Stimulated activated CD4-positive, alpha-beta T cell treated with anti-CD3 and anti-CD28 coated beads, Interleukin-15, amount 100 ng/mL, for 1 hour (primary cell): ENCODE measurements at places on chromosomes 16 and 17.
A peak's percentile ranks its signal among the peaks of the same experiment; 100 is the strongest.

GRCh38 chr17:31558748-31559583, 167.5 kb downstream of the RAB11FIP4 start:
- peak; percentile 52 for DNase-seq

GRCh38 chr17:75638893-75639292, 5.7 kb downstream of the SMIM5 start:
- no peak for DNase-seq

DNA sequence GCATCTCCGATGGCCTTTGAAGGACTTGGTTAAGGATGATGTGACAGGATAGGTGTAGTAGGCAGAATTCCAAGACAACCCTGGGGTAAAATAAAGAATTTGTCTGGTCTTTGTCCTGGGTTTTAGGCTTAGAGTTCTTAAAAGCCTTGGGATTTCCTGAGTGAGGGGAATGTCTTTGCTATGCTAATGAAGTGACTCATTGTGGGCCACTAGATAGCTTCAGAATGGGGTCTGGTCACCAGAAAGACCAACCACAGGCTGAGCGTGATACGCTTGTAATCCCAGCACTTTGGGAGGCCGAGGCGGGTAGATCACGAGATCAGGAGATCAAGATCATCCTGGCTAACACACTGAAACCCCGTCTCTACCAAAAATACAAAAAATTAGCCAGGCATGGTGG, 182.8 kb upstream of the TOX3 start:
- no peak for DNase-seq

GRCh38 chr17:75776386-75777295, 8.0 kb upstream of the UNK start:
- DNase-seq, result no peak

DNA sequence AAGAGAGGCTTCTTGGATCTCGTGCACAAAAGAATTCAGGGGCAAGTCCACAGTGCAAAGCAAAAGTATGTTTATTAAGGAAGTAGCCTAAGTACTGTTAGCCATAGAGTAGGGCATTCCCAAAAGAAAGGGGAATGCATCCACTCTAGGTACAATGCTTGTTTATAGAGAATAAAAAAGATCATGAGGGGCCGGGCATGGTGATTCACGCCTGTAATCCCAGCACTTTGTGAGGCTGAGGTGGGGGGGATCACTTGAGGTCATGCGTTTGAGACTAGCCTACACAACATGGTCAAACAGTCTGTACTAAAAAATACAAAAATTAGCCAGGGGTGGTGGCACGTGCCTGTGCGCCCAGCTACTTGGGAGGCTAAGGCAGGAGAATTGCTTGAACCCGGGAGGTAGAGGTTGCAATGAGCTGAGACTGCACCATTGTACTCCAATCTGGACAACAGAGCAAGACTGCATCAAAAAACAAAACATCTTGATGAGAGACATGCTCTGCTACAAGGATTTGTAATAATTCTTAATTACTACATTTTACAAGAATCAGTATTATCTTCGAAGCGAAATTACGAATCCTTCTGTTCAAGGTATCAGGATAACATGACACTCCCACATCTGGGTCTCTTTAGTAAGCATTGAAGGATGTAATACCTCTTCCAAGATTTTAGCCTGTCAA, 191.6 kb downstream of the CPPED1 start:
- DNase-seq, result no peak

DNA sequence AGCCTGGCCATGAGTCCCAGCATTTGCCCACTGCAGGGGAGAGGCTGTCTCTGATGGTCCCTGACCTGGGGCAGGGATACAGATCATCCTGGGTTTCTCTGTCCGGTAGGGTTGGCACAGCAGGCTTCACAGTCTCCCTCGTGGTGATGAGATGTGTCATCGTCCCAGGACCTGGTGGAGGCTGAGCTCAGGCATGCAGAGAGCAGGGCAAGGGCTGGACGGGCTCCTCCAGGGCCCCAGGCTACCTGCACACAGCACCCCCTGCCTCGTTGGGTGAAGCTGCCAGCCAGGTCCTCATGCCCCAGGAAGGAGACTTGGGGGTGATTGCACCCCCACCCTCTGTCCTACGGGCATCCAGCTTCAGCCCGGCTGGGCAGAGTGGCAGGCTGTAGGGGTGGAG, 155.8 kb upstream of the GSE1 start:
- no peak for DNase-seq

- no peak for DNase-seq
Measured at GRCh38 chr17:79109584-79109983, 35.0 kb downstream of the ENGASE start.

DNA sequence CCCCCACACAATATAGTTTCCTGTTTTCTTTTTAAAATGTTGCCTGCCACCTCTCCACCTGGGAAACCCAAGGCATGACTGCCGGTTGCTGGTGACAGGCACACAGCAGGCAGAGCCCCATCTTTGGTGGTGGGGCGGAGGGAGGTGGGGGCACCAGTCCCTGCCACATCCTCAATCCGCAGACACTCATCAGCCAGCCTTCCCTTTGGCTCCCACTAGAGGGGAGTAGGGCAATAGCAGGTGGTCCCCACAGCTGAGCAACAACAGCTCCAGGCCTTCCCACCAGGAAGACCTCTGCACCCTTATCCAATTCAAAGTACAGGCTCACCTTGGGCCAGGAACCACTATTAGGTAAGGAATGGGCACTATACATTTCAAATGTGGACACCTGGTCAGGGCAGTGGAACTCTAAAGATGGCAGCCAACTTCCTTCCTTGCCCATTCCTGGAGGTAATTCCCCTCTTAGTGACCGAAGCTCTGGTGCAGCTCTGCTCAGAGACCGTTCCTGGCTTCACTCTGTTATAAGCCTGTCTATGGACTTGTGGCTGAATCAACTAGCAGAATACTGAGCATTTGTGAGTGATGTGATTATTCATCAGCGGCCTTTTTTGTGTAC, 13.9 kb downstream of the RECQL5 start:
- no peak for DNase-seq

GRCh38 chr17:83080858-83081683, 1.7 kb downstream of the METRNL start:
- DNase-seq, result no peak

GRCh38 chr16:79349803-79350202, 250.7 kb downstream of the MAF start:
- no peak for DNase-seq

DNA sequence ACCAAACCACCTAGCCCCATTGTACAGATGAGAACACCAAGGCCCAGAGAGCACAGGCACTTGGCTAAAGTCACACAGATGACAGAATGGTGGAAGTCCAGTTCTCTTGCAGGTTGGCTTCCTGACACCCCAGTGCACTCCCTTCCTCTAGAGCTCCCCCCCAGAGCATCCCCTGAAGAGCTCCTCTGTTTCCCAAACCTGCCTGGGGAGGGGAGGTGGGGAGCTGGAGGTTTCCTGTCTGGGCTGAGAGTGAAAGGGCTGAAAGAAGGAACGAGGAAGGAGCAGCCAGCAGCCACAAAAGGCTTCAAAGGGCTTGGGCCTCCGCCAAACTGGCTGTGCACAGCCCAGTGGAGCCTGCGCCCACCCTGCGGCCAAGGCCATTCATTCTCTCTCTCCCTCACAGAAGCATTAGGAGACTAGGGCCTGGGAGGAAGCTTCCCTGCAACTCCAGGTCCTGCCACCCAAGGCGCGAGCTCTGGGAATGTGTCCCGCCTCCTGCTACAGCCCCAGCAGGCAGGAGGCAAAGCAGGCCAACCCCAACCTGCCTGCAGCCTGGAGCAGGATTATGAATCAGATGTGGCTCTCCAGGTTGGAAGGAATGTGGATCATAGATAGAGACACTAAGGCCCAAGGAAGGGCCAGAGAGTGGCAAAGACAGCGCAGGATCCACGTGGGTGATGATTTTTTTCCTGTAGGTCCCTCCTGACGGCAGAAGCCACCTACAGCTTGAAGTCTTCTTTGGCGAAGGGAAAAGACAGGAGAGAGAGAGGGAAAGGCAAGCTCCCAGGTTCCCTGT, 913 bp downstream of the SLC13A5 start:
- DNase-seq, result no peak

- no peak for DNase-seq
Measured at GRCh38 chr17:59361386-59361785, 29.9 kb downstream of the YPEL2 start.

DNA sequence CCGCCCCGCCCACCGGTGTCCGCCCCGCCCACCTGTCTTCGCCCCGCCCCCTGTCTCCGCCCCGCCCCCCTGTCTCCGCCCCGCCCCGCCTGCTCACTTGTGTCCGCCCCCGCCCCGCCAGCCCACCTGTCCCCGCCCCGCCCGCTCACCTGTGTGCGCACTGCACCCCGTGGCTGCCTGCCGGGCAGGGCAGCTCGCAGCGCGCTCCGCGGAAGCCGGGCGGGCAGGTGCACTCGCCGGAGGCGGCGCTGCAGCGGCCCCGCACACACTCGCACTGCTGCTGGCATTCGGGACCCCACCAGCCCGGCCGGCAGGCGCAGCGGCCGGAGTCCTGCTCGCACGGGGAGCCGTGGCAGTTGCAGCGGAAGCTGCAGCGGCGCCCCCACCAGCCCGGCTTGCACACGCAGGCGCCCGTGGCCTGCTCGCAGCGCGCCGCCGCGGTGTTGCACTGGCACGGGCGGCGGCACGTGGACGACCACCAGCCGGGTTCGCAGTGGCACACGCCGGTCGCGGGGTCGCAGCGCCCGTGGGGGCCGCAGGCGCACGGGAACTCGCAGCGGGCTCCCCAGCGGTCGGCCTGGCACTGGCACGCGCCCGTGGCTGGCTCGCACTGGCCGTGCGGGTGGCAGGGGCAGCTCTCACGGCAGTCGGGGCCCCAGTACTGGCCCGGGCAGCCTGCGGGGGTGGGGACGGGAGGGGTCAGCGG, 2.1 kb downstream of the SCARF1 start:
- no peak for DNase-seq

GRCh38 chr17:46986366-46986765, 7.3 kb upstream of the RPRML start:
- DNase-seq, result no peak

GRCh38 chr17:39547713-39548478, 59.8 kb downstream of the NEUROD2 start:
- DNase-seq, result peak; percentile 53

GRCh38 chr17:83062011-83062817, 17.2 kb upstream of the METRNL start:
- no peak for DNase-seq

DNA sequence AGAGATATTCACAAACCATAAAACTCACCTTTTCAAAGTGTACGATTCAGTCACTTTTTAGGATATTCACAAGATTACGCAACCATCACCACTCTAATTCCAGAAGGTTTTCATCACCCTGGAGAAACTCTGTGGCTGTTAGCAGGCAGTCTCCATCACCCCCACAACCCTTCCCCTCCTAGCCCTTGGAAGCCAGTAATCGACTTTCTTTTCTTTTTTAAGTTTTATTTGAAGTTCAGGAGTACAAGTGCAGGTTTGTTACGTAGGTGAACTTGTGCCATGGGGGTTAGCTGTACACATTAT, 363.5 kb downstream of the CPPED1 start:
- DNase-seq, result no peak

GRCh38 chr17:79626156-79626890, 15.5 kb upstream of the RBFOX3 start:
- DNase-seq, result no peak

DNA sequence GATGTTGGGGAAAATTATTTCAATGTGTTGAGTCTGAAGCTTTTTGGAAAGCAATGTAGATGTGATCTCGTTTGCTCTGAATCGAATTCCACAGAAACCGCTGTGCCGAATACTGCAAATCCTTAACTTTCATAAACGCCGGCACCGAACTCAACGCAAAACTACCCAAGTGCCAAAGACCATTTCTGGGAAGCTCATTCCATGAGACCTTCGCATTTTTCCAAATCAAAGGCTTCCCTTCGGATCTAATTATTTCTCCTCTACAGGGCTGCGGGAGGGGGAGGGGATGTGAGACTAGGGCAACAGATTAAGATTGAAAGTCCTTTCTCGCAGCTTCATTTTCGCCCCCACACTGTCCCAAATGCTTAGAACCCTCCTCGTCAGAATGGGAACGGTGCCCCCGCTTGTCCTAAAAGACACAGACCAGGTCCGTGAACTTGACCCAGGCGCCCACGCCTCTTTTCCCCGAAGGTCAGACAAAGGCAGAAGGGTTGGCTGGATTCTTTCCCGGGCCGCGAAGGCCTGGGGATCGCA, 4.0 kb downstream of the PRAC1 start:
- no peak for DNase-seq
